ENCODE measurements at places on chromosomes 3 and 15. TPM values are rescaled to one million over a fixed set of nuclear protein-coding genes. Genes with fewer than 3 reads are reported as not detected.
A peak's percentile ranks its signal among the peaks of the same experiment; 100 is the strongest.

- peak; percentile 12 for DNase-seq
These were observed 85.3 kb upstream of the MBNL1 start for GRCh38 chr3:152183473-152183872.

WDR53 gene
- 9.0 TPM for total RNA-seq

DNA sequence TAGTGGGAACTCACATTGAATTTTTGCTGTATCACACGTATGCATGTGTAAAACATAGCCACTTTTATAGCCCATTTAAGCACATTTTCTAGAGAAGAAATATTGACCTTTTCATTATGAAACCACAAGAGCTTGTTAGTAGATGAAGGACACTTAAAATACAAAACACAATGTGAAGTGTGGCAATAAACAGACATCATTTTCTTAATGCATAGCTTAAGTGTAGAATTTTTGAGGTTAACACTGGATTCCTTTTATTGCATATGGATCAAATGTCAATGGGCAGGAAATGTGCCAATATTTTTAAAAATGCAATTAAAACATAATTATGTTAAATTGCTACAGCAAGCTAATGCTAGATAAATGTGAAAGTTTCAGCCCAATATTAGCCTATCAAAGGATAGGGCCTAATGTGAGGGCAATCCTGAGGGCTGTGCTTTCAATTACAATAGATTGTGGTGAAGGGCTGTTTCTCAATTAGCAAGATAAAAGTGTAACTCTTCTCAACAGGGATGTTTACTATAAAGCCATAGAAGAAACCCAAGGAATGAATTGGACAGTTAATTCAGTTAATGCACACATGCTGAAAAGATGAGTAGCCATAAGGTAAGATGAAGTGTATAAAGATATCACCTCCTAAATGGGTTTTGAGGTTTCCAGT is 489.0 kb upstream of the CDIN1 start:
- no peak for DNase-seq

GRCh38 chr15:45205192-45205591 is 17.4 kb upstream of the SHF start:
- DNase-seq: peak; percentile 55

KLHL6 gene
- not detected for total RNA-seq

RTP1 gene
- total RNA-seq: not detected

CCDC54 gene
- total RNA-seq: not detected

Measured in MG63 (cell line).